DND-41 (cell line): ENCODE measurements at places on chromosomes 2 and 18.

- no peak overlapping the region for H3K27ac ChIP-seq
- no peak overlapping the region for H3K4me3 ChIP-seq
- peaks cover 37% of the 10 kb centered on the region for H3K36me3 ChIP-seq
- DNase-seq = no peak
- no peaks in the 10 kb centered on the region for H3K27me3 ChIP-seq
- no peaks in the 10 kb centered on the region for H3K4me1 ChIP-seq
Observed at GRCh38 chr2:3432693-3433338, 53.3 kb downstream of the TRAPPC12 start.

DNA sequence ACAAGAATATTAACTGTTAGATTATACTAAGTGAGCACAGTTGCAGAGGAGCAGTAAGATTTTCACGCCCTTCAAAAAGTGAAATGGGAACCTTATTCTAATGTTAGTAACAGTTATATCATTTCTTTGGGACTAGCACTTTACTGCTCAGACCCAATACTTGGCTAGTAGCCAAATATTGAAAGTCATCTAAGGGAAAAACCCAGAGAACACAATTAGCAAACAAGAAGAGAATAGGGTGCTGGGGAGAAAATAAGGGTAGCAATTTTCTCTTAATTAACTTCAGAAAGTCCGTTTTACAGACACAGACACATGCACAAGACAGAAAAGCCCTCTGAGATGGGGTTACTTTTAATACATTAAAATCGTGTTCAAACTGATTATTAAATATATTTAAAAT lies 71.8 kb downstream of the ID2 start:
- no peaks in the 10 kb centered on the region for H3K4me1 ChIP-seq
- H3K36me3 ChIP-seq = peaks cover 36% of the 10 kb centered on the region
- H3K27me3 ChIP-seq = no peaks in the 10 kb centered on the region
- no peak for DNase-seq

GRCh38 chr2:111957872-111958354 lies 59.5 kb downstream of the MERTK start:
- DNase-seq = no peak
- no peak overlapping the region for H3K4me3 ChIP-seq
- no peaks in the 10 kb centered on the region for H3K27me3 ChIP-seq
- H3K4me1 ChIP-seq = no peaks in the 10 kb centered on the region
- no peaks in the 10 kb centered on the region for H3K36me3 ChIP-seq

GRCh38 chr2:233349005-233349998 lies 5.0 kb upstream of the DGKD start:
- no peaks in the 10 kb centered on the region for H3K36me3 ChIP-seq
- no peak for DNase-seq
- no peak overlapping the region for H3K4me3 ChIP-seq
- peaks cover 3% of the 10 kb centered on the region for H3K27me3 ChIP-seq
- H3K4me1 ChIP-seq = peaks cover 7% of the 10 kb centered on the region

GRCh38 chr2:3144856-3145255 lies 232.8 kb downstream of the EIPR1 start:
- H3K27me3 ChIP-seq = no peaks in the 10 kb centered on the region
- no peak overlapping the region for H3K4me3 ChIP-seq
- H3K4me1 ChIP-seq = no peaks in the 10 kb centered on the region
- H3K36me3 ChIP-seq = no peaks in the 10 kb centered on the region
- no peak for DNase-seq
- H3K27ac ChIP-seq = no peak overlapping the region

GRCh38 chr18:7847357-7848053 lies 280.4 kb downstream of the PTPRM start:
- H3K27ac ChIP-seq = no peak overlapping the region
- no peaks in the 10 kb centered on the region for H3K36me3 ChIP-seq
- H3K4me3 ChIP-seq = no peak overlapping the region
- no peaks in the 10 kb centered on the region for H3K4me1 ChIP-seq
- DNase-seq = no peak

GRCh38 chr2:4533806-4534205 lies 830.4 kb downstream of the DCDC2C start:
- H3K4me1 ChIP-seq = no peaks in the 10 kb centered on the region
- H3K4me3 ChIP-seq = no peak overlapping the region
- no peak overlapping the region for H3K27ac ChIP-seq
- H3K27me3 ChIP-seq = no peaks in the 10 kb centered on the region

- H3K4me3 ChIP-seq = no peak overlapping the region
- H3K4me1 ChIP-seq = no peaks in the 10 kb centered on the region
- no peak for DNase-seq
- no peak overlapping the region for H3K27ac ChIP-seq
Observed at GRCh38 chr2:20620271-20620681, 30.6 kb downstream of the HS1BP3 start.

GRCh38 chr2:37773371-37774130 lies 102.1 kb upstream of the CDC42EP3 start:
- no peaks in the 10 kb centered on the region for H3K27me3 ChIP-seq
- no peak overlapping the region for H3K4me3 ChIP-seq
- DNase-seq = no peak

- H3K36me3 ChIP-seq = peaks cover 3% of the 10 kb centered on the region; the same call in 1 of the 2 replicates
- no peak overlapping the region for H3K4me3 ChIP-seq
- H3K27ac ChIP-seq = no peak overlapping the region
- H3K27me3 ChIP-seq = no peaks in the 10 kb centered on the region
Observed at GRCh38 chr2:20737505-20737904, 70.6 kb downstream of the GDF7 start.

- no peak for DNase-seq
- H3K4me3 ChIP-seq = no peak overlapping the region
- no peaks in the 10 kb centered on the region for H3K27me3 ChIP-seq
- H3K27ac ChIP-seq = no peak overlapping the region
- no peaks in the 10 kb centered on the region for H3K36me3 ChIP-seq
- H3K4me1 ChIP-seq = no peaks in the 10 kb centered on the region
Observed at GRCh38 chr18:59941331-59941730, 41.5 kb downstream of the PMAIP1 start.

DNA sequence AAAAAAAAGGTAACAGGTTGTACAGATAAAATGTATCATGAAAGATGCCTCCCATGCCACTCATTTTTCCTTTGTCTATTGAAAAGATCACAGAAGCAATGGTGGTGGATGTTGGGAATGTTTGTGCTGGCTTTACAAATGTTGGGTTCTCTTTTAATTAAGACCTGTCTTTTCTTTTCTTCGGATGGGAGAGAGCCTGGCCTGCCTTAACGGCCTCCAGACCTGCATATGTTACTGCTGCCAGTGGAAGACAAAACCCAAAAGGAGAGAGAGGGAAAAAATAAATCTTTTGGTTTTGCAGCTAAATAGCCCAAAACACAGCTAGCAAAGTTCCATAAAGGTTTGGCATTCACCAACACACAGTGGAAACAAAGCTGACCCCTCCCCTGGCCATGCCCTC lies 50.5 kb upstream of the FZD7 start:
- H3K36me3 ChIP-seq = no peaks in the 10 kb centered on the region
- H3K27me3 ChIP-seq = peaks cover 7% of the 10 kb centered on the region
- no peak for DNase-seq
- no peaks in the 10 kb centered on the region for H3K4me1 ChIP-seq
- H3K4me3 ChIP-seq = no peak overlapping the region

GRCh38 chr2:181607629-181608590 lies 49.0 kb downstream of the CERKL start:
- no peak overlapping the region for H3K4me3 ChIP-seq
- no peaks in the 10 kb centered on the region for H3K36me3 ChIP-seq
- peaks cover 23% of the 10 kb centered on the region for H3K4me1 ChIP-seq
- peak overlapping the region; percentile 71 for H3K27ac ChIP-seq

- no peaks in the 10 kb centered on the region for H3K36me3 ChIP-seq
- H3K4me1 ChIP-seq = no peaks in the 10 kb centered on the region
- H3K4me3 ChIP-seq = no peak overlapping the region
- H3K27ac ChIP-seq = no peak overlapping the region
- no peaks in the 10 kb centered on the region for H3K27me3 ChIP-seq
Observed at GRCh38 chr18:40013001-40013609, 1941.9 kb upstream of the PIK3C3 start.

GRCh38 chr2:239720361-239721360 lies 304.5 kb downstream of the NDUFA10 start:
- H3K27ac ChIP-seq = 0 out of 2 replicates have a peak overlapping the region, but pooled peaks have one; percentile 16
- H3K27me3 ChIP-seq = no peaks in the 10 kb centered on the region
- peaks cover 13% of the 10 kb centered on the region for H3K4me1 ChIP-seq
- H3K36me3 ChIP-seq = no peaks in the 10 kb centered on the region
- H3K4me3 ChIP-seq = no peak overlapping the region

DNA sequence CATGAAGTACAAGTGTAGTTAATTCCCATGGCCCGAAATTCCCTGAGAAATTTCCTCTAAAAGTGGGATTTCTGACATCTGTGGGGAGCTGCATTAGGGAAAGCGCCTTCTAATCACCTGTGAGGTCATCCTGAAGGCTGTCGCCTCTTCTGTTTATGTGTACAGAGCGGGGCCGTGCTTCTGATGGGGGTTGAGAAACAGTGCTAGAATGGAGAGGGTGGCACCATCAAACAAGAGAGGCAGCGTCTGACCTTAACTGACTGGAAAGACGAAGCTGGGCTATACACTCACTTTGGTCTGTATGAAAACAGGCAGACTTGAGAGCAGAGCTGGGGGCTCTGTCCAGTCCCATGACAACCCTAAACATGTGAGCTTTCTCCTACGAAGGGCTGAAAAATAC lies 44.2 kb upstream of the DNMT3A start:
- no peaks in the 10 kb centered on the region for H3K36me3 ChIP-seq
- no peak overlapping the region for H3K4me3 ChIP-seq
- no peaks in the 10 kb centered on the region for H3K4me1 ChIP-seq
- H3K27ac ChIP-seq = no peak overlapping the region
- H3K27me3 ChIP-seq = no peaks in the 10 kb centered on the region

- H3K36me3 ChIP-seq = no peaks in the 10 kb centered on the region
- H3K27me3 ChIP-seq = no peaks in the 10 kb centered on the region
- H3K4me1 ChIP-seq = no peaks in the 10 kb centered on the region
- H3K27ac ChIP-seq = no peak overlapping the region
- DNase-seq = no peak
Observed at GRCh38 chr2:122307763-122308162, 552.3 kb downstream of the TSN start.

DNA sequence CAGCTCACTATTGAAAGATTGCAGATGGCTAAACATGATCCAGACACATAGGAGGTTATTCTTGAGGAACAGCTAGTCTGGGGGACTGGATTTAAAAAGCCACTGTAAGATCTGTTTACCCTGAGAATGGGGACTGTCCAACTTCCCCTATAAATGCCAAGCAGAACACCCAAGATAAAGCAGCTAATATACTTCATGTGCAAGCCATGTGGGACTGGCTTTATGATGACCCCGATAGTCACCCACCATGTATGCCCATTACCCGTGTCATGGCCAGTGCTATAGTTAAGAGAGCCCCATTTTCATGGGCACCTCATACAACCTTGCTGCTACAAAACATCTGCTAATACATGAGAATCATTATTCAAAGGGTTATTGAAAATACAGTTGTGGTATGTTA lies 16.0 kb downstream of the YPEL5 start:
- no peak for DNase-seq
- peaks cover 3% of the 10 kb centered on the region; the same call in 1 of the 2 replicates for H3K4me1 ChIP-seq
- H3K36me3 ChIP-seq = peaks cover 25% of the 10 kb centered on the region
- H3K4me3 ChIP-seq = no peak overlapping the region

DNA sequence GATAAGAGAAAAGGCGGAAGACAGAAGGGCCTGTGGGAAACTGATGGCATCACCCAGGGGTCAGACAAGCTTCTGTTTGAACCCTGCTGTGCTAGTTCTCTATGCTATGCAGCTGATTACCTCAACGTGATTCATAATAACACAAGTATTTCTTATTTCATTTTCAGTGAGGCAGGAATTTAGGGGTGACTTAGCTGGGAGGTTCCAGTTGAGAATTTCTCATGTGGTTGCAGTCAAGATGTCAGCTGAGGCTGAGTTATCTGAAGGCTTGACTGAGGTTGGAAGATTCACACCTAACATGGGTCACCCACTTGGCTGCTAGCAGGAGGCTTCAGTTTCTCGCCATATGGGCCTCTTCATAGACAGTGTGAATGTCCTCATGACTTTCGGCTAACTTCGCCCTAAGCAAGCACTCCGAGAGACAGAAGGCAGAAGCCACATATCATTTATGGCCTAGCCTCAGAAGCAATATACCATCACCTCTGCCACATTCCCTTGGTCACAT lies 34.0 kb upstream of the TMEM131 start:
- peaks cover 21% of the 10 kb centered on the region for H3K4me1 ChIP-seq
- H3K27me3 ChIP-seq = peaks cover 3% of the 10 kb centered on the region
- no peak overlapping the region for H3K27ac ChIP-seq
- no peak for DNase-seq
- H3K4me3 ChIP-seq = no peak overlapping the region
- H3K36me3 ChIP-seq = no peaks in the 10 kb centered on the region

DNA sequence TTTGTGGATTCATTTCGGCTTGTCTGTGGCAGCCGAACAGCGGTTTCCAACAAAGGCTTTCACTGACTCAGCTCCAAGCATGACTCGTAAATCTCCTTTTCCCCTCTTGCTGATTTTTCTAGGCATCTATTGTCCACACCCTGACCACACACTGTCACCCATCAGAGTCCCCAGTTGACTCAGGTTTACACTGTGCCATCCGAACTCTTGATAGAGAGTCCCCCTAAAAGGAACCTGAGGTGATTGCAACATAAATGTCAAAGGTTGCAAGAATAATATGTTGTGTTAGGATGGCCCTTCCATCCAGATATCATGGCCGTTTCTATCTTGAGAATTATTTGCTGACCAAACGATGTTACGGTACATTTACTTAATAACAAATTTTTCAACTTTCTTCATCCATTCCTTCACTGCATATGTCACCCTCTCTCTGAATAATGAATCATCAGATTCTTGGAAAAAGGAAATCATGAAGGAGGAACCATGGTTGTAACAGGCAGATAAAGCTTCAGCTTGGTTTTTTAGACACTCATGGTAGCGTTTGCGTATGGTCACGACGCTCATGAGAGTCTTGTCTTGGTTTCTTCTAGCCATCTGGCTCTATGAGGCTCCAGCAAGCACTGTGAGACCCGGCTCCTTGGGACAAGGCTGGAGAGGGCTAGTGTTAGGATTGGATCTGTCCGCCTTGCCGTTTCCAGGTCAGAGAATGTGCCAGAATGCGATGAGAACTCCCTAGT lies 72.1 kb downstream of the NPAS2 start:
- no peak overlapping the region for H3K27ac ChIP-seq
- DNase-seq = no peak
- H3K27me3 ChIP-seq = no peaks in the 10 kb centered on the region
- no peaks in the 10 kb centered on the region for H3K4me1 ChIP-seq
- no peaks in the 10 kb centered on the region for H3K36me3 ChIP-seq

DNA sequence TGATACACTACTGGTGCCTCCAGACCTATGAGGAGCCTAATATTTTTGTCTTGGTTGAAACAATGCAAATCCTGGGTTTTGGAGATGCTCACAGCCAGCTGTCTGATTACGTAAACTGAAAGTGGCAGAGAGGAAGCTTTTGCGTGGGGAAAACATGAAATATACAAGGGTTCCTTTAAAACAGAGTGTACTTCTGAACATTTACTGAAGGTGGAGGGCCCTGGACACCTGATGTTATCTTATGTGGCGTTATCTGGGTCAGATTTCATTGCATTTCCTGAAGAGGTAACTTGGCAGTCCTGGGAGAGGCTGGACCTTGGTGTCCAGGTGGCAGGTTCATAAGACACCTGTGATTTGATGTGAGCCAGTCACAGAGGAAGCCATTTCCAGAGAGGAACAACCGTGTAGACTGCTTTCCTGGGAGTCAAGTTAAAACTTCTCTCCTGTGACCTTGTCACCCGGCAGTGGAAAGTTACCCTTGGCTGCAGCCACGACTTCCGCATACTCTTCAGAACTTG lies 105.0 kb downstream of the NEDD4L start:
- no peaks in the 10 kb centered on the region for H3K27me3 ChIP-seq
- H3K36me3 ChIP-seq = no peaks in the 10 kb centered on the region
- no peak for DNase-seq
- H3K4me3 ChIP-seq = no peak overlapping the region
- H3K27ac ChIP-seq = no peak overlapping the region
- H3K4me1 ChIP-seq = no peaks in the 10 kb centered on the region
